Endothelial cell (in vitro differentiated cells): ENCODE measurements at places on chromosomes 12 and 14. TPM values are rescaled to one million over a fixed set of nuclear protein-coding genes. Genes with fewer than 3 reads are reported as not detected.

- H3K4me3 ChIP-seq = no peak overlapping the region
- no peak for DNase-seq
- no peaks in the 10 kb centered on the region for H3K4me1 ChIP-seq
- H3K27ac ChIP-seq = no peak overlapping the region
- no peaks in the 10 kb centered on the region for H3K36me3 ChIP-seq
- H3K27me3 ChIP-seq = peaks cover 4% of the 10 kb centered on the region
These were observed 32.6 kb upstream of the LMNTD1 start for GRCh38 chr12:25585662-25586061.

TSHR gene
- not detected for total RNA-seq

GRCh38 chr12:106791531-106791930 lies 17.0 kb downstream of the RIC8B start:
- no peak for DNase-seq
- no peak overlapping the region for H3K4me3 ChIP-seq
- H3K27me3 ChIP-seq = peaks cover 1% of the 10 kb centered on the region
- H3K4me1 ChIP-seq = no peaks in the 10 kb centered on the region
- no peak overlapping the region for H3K27ac ChIP-seq

DNA sequence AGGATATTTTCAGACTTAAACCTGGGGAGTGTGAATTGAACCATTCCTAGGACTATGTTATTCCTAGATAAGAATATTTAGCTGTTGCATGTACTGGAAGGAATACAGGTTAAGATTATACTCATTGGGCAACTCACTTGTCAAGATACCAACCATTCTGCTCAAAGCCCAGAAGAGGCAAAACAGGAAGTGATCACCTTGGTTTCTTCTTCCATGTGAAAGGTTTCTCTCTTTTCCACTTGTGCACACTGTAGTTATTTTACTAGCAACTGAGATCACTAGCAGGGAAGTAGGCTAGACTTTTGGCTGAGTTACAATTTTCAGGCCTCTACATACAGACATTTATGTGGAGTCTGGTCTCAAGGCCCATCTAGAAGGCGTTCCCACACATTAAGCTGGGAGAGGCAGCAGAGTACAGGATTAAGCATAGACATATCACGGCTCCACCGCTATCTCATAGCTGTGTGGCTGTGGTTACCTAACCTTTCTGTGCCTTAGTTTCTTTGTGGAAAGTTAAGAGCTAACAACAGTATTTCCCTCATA lies 83.9 kb upstream of the FERMT2 start:
- peaks cover 17% of the 10 kb centered on the region for H3K4me1 ChIP-seq
- H3K4me3 ChIP-seq = no peak overlapping the region
- no peak for DNase-seq
- H3K27me3 ChIP-seq = no peaks in the 10 kb centered on the region
- H3K36me3 ChIP-seq = no peaks in the 10 kb centered on the region

ASCL1 gene
- total RNA-seq = not detected

GPR135 gene
- total RNA-seq = 1.5 TPM

DNA sequence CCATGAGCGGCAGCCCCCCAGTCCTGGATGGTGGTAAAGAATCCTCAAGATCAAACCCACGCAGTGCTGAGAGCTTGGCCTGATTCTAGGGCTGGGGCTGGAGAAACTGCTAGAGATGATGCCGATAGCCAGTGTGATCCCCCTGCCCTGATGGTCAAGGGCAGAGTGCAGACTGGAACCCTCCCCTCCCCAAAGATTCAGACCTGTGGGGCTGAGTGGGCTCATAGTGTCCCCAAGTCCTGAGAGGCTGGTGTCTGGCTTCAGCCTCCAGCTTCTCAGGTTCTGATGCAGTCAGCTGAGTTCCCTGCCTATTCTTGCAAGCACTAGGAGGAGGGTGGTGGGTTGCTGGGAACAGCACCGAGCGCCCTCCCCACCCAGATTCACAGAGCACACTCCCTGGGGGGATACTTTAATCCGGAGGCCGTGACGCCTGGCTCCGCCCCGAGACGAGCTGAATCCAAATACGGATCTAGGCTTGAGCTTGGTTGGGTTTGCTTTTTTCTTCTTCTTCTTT lies 11.9 kb downstream of the RHOF start:
- H3K36me3 ChIP-seq = no peaks in the 10 kb centered on the region
- no peak for DNase-seq
- H3K4me1 ChIP-seq = peaks cover 3% of the 10 kb centered on the region
- no peak overlapping the region for H3K4me3 ChIP-seq
- peaks cover 5% of the 10 kb centered on the region for H3K27me3 ChIP-seq

AGAP2 gene
- total RNA-seq = 27.0 TPM

DNA sequence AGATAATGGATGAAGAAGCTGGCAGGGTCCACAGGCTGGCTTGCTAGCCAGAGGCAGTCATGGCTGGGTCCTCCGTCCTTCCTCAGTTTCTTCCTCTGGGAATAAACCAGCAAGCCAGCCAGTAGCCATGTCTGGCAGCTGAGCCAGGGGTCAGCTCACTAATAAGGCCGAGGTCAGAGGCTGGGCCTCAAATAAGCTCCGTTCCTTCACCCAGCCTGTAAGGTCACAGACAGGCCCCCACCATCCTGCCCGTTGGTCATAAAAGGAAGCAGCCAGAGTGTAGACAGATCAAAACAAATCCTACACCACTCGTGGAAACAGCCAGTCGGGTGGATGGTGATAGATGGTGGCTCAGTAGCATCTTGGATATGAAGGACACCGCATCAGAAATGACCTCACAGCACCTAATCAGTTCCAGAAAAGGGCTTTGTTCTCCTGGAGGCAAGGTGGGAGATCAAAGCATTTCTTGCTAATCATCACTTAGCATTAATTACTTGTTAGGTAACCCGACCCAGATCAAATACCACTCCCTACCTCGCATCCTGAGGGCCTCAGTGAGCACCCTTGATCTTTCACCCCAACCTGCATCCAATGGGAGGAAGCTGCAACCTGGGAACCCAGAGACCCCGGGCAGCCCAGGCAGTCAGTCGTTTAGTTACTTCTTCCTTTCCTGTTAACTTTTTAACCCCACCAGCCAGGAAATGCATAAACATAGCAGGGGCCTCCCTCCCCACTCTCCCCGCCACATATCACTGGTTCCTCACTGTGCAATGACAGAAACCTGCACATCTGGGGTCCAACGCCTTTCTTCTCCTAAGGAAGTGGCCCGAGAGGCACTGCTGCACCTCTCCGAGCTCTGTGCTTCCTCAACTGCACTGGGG lies 90.2 kb downstream of the KDM2B start:
- no peak overlapping the region for H3K27ac ChIP-seq
- H3K36me3 ChIP-seq = peaks cover 4% of the 10 kb centered on the region
- H3K4me1 ChIP-seq = peaks cover 10% of the 10 kb centered on the region
- peak overlapping the region; percentile 60 for H3K4me3 ChIP-seq

DGKA gene
- total RNA-seq = 70.1 TPM

AQP2 gene
- total RNA-seq = 0.05 TPM
